Umbilical cord (tissue), 2 donors: ENCODE measurements at places on chromosomes 5 and 9.

- no peak for DNase-seq
Observed at GRCh38 chr5:9499498-9499876, 46.4 kb downstream of the SEMA5A start.

- no peak for DNase-seq
Observed at GRCh38 chr5:109247986-109248385, 161.8 kb downstream of the PJA2 start.

- no peak for DNase-seq
Observed at GRCh38 chr5:176547802-176548201, 1.3 kb upstream of the CDHR2 start.

DNA sequence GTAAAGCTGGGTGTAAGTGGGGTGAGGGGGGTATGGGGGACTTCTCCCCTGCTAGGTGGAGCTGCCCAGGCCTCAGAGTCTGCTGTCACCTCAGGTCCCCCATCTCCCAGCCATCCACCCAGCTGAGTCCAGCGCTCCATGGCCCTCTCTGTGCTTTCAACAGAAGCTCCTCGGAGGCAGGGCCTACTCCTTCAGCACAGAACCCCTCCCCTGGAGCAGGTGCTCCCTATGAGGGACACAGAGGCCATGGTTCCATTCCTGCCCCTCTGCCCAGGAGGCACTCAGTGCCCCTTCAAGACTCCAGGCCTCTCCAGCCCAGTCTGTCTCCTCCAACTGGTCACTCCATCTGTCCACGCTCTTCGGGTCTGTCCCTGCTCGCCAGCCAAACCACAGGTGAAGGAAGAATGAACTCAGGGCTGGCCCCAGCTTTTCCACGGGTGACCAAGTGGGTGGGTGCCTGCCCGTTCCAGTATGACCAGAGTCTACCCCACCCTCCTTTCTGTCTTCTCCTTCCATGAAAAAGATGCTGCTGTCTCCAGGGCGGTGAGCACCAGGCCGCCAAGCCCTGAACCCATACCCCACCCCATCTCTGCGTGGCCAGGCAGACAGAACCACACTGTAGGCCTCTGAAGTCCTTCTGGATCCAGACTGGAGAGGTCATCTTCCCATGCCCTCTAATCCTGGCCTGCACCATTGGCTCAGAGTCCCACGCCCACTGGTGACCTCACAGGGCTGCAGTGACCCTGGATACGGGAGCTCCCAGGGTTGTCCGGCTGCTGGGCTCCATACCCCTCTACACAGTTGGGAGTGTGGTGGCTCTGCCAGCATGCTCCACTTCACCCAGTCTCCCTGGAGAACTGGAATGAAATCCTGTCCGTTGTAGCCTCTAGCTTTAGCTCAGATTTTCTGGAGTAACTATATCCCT lies 11.9 kb downstream of the GBGT1 start:
- DNase-seq, result no peak

GRCh38 chr5:112374818-112375217 lies 44.3 kb downstream of the EPB41L4A start:
- DNase-seq, result no peak

DNA sequence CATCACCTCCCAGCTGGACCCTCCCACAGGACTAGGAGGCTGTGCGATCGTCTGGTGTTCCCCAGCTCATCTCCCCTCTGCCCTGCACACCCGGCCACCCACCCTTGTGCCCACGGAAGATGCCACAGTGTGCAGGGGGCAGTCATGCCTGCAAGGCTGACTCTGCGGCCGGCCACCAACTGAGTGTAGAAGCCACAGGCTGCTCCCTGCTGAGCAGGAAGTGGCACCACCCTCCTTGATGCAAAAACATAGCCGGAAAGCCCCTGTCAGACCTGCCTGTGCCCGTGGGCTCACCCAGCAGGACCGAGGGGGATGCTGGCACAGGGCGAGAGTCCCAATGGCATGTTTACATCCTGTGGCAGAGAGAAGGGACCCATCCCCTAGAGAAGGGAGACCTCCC lies 40.3 kb upstream of the SLC12A7 start:
- no peak for DNase-seq

DNA sequence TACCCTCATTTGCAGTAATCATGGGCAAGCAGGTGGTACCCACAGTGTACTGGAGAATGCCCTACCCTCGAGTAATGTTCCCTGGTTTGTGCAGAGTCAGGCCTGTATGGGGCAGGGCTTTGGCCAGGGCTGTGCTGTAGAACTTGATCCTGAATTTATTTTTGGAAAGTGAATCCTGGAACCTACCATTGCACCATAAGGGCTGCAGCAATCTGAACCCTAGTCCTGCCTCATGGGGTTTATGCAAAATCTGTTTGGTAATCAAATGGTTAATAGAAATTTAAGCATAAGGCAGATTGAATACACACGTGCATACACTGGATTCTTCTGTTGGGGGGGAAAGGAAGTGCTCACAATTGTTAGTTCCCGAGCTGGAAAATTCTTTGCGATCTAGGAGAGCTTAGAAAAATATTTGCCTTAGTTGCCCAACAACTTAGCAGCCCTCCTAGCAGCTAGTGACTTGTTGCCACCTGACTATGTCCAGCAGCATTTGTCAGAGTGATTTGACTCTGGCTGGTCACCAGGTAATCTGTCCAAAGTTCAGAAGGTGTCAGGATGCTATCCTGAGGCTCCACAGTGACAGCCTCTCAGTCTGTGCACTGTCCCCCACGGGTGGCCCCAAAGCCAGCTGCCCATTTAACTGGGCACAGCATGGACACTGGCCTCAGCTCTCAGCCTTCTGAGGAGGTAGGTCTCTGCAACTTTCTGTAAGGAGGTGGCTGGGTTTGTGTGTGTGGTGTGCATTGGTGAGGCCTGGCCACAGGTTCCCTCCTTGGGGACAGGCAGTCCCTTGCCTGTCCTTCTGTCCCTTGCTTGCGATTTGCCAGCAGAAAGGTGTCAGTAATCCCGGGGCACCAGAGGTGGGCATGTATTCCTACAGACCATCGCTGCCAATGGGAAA lies 8.3 kb downstream of the MVB12B start:
- DNase-seq, result no peak

DNA sequence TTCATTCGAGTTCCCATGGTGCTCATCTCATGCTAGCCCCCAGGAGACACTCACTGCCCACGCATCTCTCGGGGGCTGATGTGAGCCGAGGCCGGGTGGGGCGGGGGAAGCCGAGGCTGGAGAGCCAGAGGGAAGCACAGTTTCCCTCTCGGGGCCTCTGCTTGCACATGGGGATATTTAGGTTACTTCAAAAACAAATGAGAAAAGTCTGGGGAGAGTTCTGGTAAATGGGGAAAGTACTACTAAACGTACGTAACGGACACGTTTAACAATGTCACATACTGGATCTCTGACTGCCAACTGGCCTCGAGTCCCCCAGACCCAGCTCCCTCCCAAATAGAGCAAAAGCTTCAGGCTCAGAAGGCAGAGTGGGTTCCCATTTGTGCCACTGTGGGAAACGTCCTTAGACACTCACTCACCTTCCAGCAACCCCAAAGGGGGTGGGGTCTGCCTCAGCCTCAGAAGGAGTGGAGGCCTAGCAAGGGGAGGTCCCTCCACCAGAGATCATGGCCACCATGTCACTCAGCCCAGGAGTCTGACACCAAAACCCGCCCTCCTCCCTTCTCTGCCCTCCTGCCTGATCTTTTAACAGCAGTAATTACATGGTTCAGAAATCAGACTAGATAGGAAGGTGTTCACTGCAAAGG lies 33.8 kb upstream of the NTNG2 start:
- no peak for DNase-seq

GRCh38 chr9:104927912-104928740 lies at the start of gene ABCA1:
Gene ABCA1, minus strand, starts transcription at chr9:104928155. Its CDS starts 24,476 bp downstream, at chr9:104903679.
- peak; percentile 93 for DNase-seq

DNA sequence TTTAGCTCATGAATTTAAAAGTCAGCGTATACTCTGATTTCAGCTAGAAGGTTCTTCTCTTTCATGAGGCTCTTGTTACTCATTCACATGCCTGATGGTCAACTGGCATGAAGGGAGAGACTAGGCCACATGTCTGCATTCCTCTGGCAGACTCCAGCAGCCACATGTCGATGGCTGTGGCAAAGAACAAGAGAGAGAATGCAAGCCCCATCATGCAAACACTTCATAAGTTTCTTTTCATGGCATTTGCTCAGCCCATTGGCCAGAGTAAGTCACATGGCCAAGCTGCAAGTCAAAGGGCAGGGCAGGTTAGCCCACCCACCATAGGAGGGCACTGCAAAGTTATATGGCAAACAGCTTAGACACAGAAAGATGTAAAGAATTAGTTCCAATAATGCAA lies 5.4 kb downstream of the KCNV2 start:
- DNase-seq, result no peak

DNA sequence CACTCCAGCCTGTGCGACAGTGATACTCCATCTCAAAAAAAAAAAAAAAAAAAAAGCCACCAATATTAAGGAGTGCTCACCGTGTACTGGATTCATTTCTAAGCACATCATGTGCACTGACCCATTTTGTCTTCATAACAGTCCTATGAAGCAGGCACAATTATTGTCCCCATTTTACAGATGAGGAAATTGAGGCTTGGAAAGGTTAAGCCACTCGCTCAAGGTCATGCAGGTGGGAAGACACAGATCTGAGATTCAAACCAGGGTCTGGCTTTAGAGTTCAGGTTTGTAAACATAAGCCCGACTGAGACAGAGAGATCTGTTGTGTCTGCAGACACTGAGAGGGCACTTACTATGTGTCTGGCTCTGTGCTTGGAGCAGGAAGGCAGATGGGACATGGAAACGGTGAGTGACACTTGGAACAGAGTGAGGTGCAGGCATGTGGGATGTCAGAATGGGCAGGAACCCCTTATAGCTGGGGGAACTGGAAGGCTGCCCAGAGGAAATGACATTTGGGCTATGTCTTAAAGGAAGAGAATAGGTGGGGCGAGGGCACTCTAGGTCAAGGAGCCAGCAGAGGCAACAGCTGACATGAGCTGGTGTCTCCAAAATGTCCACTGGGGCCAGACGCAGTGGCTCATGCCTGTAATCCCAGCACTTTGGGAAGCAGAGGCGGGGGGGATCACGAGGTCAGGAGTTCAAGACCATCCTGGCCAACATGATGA lies 69.9 kb downstream of the STK10 start:
- DNase-seq, result no peak

- no peak for DNase-seq
Observed at GRCh38 chr5:83066548-83067110, 10.6 kb downstream of the TMEM167A start.

- no peak for DNase-seq
Observed at GRCh38 chr5:6202149-6202967, 176.0 kb downstream of the MED10 start.

DNA sequence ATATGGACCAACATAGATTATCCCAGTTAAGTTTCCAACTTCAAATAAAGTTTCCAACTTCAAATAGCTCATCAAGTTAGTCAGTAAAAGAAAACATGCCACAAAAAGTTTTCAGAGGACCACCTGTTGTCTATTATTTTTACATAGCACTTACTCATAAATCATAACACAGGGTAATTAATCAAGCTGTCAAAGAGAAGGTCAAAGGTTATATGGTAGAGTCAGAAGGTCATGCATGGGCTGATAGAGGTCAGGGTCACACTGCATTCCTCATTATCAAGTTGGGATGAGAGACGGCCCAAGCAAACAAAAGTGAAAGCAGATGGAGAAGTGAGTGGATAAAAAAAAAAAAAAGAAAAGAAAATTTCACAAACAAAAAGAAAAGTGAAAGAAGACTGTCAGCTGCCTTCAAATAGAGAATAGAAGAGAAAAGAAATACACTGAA lies 145.5 kb upstream of the POU5F2 start:
- no peak for DNase-seq

DNA sequence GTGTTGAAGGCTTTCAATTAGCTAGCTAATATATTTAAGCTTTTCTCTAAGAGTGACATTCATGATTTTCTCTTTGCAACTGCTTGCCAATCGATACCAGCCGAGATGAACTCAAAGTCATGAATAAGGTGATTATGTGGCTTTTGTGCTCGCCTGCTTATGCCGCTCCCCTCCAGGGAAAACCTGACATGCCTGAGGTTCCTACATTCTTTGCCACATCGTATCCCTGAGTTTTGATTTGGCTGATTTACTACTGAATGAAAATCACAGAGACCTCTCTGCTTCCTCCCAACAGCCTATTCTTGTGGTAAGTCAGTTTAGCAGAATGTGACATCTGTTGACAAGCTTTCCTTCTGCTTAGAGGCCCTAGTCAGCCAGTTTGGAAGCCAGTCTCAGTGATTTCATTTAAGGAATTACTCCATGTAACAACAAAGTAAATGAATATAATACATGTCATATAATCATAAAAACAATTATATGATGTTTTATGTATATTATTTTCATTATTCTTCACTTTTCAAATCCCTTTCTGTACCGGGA lies 513.4 kb downstream of the CSNK1G3 start:
- DNase-seq, result no peak

- no peak for DNase-seq
Observed at GRCh38 chr5:132019857-132020555, 8.5 kb upstream of the ACSL6 start.

GRCh38 chr9:134328841-134329575 lies 2.8 kb downstream of the RXRA start:
- peak; percentile 73 for DNase-seq

DNA sequence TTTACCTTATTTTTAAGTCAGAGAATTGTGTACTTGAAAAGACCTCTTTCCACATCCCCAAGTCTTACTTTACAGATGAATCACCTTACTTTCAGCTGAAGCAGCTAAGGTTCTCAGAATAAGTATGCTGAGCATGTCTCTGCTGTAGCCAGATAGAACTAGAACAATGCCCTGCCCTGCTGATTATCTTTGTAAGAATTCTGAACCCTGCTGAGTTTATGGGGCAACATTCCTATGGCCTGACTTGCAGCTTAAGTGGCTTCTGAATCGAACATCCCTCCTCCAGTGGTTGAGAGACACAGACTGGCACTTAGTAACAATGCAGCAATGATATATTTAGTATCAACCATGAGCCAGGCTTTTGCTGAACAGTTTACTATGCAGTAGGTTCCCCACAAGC lies 592.0 kb upstream of the WWC1 start:
- peak; percentile 90 for DNase-seq

DNA sequence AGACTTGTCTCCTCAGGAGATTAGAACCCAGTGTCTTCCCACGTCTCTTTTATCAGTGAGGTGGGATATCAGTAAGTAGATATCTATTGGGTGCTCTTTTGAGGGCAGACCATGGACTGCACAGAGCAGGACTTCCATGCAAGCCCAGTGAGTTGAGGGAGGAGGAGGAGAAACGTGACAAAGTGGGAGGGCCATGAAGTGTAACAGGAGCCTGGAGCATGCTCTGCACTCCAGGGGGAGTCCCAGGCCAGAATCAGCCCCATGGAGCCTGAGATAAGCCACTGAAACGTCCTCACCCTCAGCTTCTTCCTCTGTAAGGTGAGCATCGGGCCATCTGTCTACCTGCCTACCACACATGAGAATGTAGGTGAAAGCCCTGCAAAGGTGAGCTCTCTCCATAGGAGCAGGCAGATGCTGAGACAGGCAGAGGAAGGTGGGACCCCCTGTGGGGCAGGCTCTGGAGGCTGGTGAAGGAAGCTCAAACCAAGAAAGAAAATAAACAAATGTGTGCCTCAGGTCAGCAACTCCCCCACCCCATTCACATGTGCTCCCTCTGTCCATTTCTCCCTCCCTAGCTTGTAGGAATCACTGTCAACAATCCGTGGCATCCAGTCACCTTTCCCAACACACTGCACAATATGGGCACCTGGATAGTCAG lies 87.4 kb downstream of the NRG2 start:
- DNase-seq, result no peak
